ENCODE measurements at places on chromosomes 1 and 21. TPM values are rescaled to one million over a fixed set of nuclear protein-coding genes. Genes with fewer than 3 reads are reported as not detected.
A peak's percentile ranks its signal among the peaks of the same experiment; 100 is the strongest.

DNA sequence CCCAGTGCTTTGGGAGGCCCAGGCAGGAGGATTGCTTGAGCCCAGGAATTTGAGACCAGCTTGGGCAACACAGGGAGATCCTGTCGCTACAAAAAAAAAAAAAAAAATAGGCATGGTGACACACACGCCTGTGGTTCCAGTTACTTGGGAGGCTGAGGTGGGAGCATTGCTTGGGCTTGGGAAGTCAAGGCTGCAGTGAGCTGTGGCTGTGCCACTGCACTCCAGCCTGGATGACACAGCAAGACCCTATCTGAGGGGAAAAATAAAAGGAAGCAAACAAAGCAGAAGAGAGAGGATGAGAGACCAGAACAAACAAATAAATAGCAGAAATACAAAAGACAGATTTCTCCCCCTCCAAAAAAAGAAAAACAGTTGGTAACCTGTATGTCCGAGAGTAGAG, 34.0 kb downstream of the MTF2 start:
- H3K27me3 ChIP-seq = no peaks in the 10 kb centered on the region
- peaks cover 40% of the 10 kb centered on the region for H3K36me3 ChIP-seq
- no peak for DNase-seq

- H3K27ac ChIP-seq = no peak overlapping the region
- DNase-seq = no peak
- no peaks in the 10 kb centered on the region for H3K4me1 ChIP-seq
- H3K27me3 ChIP-seq = no peaks in the 10 kb centered on the region
- H3K4me3 ChIP-seq = no peak overlapping the region
Measured at GRCh38 chr1:208895181-208895580, 651.0 kb upstream of the PLXNA2 start.

GRCh38 chr1:24190983-24191461, 3.9 kb upstream of the IFNLR1 start:
- H3K4me1 ChIP-seq = peaks cover 8% of the 10 kb centered on the region
- H3K36me3 ChIP-seq = no peaks in the 10 kb centered on the region
- no peaks in the 10 kb centered on the region for H3K27me3 ChIP-seq
- no peak for DNase-seq

- H3K36me3 ChIP-seq = no peaks in the 10 kb centered on the region
- H3K4me1 ChIP-seq = no peaks in the 10 kb centered on the region
- peak overlapping the region; percentile 19 for H3K27ac ChIP-seq
- no peak for DNase-seq
- no peaks in the 10 kb centered on the region for H3K27me3 ChIP-seq
Measured at GRCh38 chr21:44925378-44925755, 4.7 kb upstream of the ITGB2 start.

LRRC38 gene
- 1.5 TPM for total RNA-seq

DISC1 gene
- 5.0 TPM for total RNA-seq

DNA sequence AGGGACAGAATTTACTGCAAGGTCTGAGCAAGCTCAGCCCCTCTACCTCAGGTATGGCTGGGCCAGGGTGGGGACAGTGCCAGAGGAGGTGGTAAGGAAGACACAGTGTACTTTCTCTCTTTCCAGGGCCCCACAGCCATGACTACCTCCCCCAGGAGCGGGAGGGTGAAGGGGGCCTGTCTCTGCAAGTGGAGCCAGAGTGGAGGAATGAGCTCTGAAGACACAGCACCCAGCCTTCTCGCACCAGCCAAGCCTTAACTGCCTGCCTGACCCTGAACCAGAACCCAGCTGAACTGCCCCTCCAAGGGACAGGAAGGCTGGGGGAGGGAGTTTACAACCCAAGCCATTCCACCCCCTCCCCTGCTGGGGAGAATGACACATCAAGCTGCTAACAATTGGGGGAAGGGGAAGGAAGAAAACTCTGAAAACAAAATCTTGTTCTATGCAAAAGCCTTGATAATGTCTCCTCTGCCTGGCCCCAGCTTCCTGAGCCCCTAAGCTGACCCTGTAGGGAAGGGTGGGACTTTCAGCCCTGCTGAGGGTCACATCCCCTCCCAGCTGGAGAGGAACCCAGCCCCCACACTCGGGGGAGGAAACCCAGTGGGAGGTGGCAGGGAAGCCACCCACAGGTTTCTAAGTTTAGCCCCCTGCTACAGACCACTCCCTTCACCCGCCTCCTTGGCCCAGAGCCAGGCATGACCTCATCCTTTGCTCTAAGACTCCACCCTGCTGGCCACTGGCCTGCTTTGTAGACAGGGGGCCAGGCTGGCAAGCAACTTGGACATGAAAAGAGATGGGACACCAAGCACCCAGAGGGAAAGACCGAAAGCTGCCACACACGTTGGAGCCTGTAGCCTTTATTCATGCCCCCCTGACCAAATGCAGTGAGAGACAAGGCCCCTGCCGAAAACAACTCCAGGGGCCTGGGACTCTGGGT, 6.4 kb downstream of the RHOC start:
- peak overlapping the region; percentile 89 for H3K27ac ChIP-seq
- H3K27me3 ChIP-seq = no peaks in the 10 kb centered on the region
- no peaks in the 10 kb centered on the region for H3K36me3 ChIP-seq
- H3K4me1 ChIP-seq = peaks cover 73% of the 10 kb centered on the region
- DNase-seq = peak; percentile 98
- no peak overlapping the region for H3K4me3 ChIP-seq

MYBPHL gene
- total RNA-seq = not detected

PGLYRP4 gene
- not detected for total RNA-seq

DNA sequence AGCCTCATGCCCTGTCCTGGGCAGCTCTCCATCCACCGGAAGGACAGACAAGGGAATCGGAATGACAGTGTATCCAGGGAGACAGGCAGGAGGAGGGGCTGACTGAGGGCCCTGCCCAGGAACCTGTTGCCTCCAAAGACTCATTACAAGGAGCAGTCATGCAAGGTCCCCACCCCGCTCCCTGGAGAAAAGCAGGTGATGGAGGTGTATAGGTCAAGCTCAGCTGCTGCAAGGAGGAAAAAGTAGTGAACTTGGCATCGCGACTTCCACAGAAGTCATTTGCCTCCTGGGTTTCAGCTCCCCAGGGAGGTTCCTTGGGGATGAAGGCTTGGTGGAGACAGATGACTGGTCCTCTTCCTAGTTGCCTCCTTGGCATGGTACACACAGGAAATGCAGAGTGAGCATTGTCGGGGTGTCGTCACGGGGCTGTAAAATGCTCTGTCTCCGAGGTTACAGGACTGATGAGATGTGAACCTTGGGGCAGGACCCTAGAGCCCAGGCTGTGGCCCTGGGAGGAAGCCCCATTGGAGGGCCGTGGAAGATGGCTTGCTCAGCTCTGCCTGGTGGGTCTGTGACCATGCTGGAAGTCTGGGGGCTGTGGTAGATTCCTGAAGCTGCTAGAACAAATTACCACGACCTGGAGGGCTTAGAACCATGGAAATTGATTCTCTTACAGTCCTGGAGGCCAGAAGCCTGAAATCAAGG, 219.6 kb upstream of the C1orf174 start:
- H3K36me3 ChIP-seq = no peaks in the 10 kb centered on the region
- H3K4me1 ChIP-seq = no peaks in the 10 kb centered on the region
- no peak overlapping the region for H3K4me3 ChIP-seq
- DNase-seq = no peak
- no peak overlapping the region for H3K27ac ChIP-seq
- peaks cover 3% of the 10 kb centered on the region for H3K27me3 ChIP-seq

DNA sequence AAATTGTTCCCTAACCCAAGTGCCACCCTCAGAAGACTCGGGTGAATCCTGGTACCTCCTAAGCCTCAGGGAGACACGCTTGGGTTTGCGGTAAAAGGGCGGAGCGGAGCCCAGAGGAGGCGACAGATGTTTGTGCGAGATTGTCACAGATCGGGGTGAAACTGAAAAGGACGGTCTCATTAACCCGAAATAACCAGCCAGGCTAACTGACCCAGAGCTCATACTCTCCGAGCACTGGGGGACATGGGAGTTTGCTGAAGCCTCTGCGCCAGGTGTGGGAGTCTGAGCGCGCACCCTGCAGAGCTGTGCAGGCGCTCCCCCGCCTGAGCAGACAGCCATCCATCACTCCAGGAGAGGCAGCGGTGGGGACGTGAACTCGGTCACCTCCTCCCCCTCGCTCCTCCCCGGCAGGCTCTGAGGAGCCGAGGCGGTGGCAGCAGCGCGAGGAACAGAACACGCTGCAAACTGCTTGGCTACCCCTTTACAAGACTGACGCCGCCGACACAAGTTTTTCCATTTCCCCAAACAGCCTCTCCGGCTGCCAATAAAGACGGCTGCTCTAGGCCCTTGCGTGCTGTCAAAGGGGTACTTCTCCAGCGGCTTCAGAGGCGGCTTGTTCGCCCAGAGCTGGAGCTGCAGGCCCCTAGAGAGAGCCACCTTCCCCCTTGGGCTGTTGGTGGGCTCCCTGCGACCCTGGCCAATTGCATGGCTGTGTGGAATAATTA, 43.5 kb downstream of the RRAGC start:
- no peak overlapping the region for H3K4me3 ChIP-seq
- H3K27me3 ChIP-seq = peaks cover 35% of the 10 kb centered on the region
- H3K4me1 ChIP-seq = peaks cover 12% of the 10 kb centered on the region
- H3K36me3 ChIP-seq = no peaks in the 10 kb centered on the region
- no peak for DNase-seq
- H3K27ac ChIP-seq = no peak overlapping the region

GRCh38 chr1:106924360-106924759, 132.1 kb upstream of the PRMT6 start:
- DNase-seq = no peak
- no peaks in the 10 kb centered on the region for H3K27me3 ChIP-seq
- H3K27ac ChIP-seq = no peak overlapping the region
- H3K4me1 ChIP-seq = no peaks in the 10 kb centered on the region
- H3K36me3 ChIP-seq = no peaks in the 10 kb centered on the region

KIF26B gene
- total RNA-seq = 1.3 TPM

CFH gene
- total RNA-seq = 19.7 TPM

GRCh38 chr1:220698607-220699016, 8.4 kb downstream of the C1orf115 start:
- peaks cover 15% of the 10 kb centered on the region for H3K4me1 ChIP-seq
- H3K36me3 ChIP-seq = no peaks in the 10 kb centered on the region
- no peak overlapping the region for H3K27ac ChIP-seq
- H3K27me3 ChIP-seq = no peaks in the 10 kb centered on the region

DNA sequence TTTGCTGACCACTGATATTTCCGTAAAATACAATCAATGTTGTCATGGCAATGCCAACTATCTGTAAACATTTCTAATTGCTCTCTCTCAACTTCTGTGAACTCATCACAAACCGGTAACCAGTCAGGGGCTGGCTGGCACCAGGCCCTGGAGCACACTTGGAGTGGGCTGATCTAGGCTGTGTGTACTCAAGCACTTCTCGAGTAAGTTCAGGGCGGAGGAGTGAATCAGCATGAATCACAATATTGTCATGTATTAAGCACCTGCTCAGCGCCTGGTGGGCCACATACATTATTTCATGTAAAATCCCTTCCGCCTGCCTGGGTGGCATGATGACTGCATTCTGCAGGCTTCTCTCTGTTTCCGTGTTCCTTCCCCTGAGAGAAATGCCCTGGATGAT, 212.4 kb downstream of the FOXD2 start:
- H3K36me3 ChIP-seq = no peaks in the 10 kb centered on the region
- no peaks in the 10 kb centered on the region for H3K27me3 ChIP-seq
- DNase-seq = peak; percentile 14
- no peaks in the 10 kb centered on the region for H3K4me1 ChIP-seq
- no peak overlapping the region for H3K27ac ChIP-seq

GRCh38 chr21:41928621-41929220, 25.1 kb downstream of the C2CD2 start:
- no peak for DNase-seq
- H3K36me3 ChIP-seq = no peaks in the 10 kb centered on the region
- no peaks in the 10 kb centered on the region for H3K27me3 ChIP-seq
- no peak overlapping the region for H3K4me3 ChIP-seq
- H3K27ac ChIP-seq = peak overlapping the region; percentile 37
- H3K4me1 ChIP-seq = peaks cover 20% of the 10 kb centered on the region

GRCh38 chr1:233681285-233681684, 67.4 kb downstream of the KCNK1 start:
- H3K4me1 ChIP-seq = peaks cover 6% of the 10 kb centered on the region
- H3K27ac ChIP-seq = no peak overlapping the region
- DNase-seq = no peak
- no peaks in the 10 kb centered on the region for H3K27me3 ChIP-seq

UMODL1 gene
- not detected for total RNA-seq

PSEN2 gene
- 30.9 TPM for total RNA-seq

- H3K27me3 ChIP-seq = no peaks in the 10 kb centered on the region
- H3K36me3 ChIP-seq = no peaks in the 10 kb centered on the region
- no peaks in the 10 kb centered on the region for H3K4me1 ChIP-seq
- no peak for DNase-seq
- no peak overlapping the region for H3K27ac ChIP-seq
Measured at GRCh38 chr1:59504276-59504675, 207.4 kb downstream of the FGGY start.

NR0B2 gene
- total RNA-seq = 2.4 TPM

DNA sequence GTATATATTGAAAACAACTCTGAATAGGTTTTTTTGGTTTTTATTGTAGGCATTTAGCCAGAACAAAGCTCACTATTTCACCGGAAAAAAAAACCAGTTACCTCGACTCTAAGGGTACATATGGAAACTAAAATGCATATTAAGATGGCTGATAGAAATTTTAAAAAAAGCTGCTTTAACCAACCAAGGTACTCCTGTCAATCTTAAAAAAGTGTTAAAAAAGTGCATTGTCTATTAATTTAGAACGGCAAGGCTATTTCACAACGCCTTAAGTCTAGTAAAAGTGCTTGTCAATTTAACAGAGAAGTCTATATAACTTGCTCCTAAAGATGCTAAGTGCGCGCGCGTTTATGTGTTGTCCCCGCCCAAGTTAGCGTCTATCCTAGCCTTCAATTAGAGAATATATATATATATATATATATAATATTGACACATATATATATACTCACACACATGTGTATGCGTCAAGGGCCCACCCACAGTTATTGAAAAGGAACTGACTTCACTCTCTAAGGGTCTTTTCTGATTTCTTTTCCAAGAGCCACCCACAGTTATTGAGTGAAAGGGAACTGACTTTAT, 934 bp downstream of the ASPM start:
- H3K27me3 ChIP-seq = no peaks in the 10 kb centered on the region
- H3K4me1 ChIP-seq = peaks cover 5% of the 10 kb centered on the region
- no peaks in the 10 kb centered on the region for H3K36me3 ChIP-seq

GRCh38 chr1:167229719-167230385, 9.2 kb downstream of the POU2F1 start:
- no peaks in the 10 kb centered on the region for H3K36me3 ChIP-seq
- peaks cover 49% of the 10 kb centered on the region for H3K4me1 ChIP-seq
- no peak overlapping the region for H3K4me3 ChIP-seq

DNA sequence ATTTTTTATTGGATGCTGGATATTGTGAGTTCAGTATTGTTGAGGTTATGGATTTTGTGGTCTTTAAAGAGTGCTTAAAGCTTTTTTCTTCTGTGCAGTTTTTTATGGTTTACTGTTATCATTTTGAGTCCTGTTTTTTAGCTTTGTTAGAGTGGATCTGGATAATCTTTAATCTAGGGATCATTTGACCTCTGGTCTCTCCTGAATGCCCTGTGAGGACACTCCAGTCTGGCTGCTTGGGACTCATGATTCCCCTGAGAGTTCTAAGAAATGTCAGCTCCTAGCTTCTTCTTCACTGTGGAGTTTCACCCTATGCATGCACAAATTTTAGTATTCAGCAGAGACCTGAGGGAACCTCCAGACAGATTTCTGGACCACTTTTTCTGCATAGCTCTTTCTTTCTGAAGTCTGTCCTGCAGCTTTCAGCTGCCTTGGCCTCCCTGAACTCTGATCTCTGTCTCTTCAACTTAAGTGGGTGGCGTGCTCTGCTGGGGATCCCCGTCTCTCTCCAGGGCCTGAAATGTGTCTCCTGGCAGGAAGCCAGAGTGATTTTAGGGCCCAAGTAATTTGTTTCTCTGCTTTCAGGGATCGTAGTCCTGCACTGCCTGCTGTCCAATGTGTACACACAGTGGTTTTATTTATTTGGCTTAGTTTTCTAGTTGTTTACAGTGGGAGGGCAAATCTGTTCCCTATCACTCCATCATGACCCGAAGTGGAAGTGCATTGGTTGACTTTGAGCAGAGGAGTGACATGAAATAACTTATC, 14.7 kb downstream of the PEX14 start:
- no peaks in the 10 kb centered on the region for H3K27me3 ChIP-seq
- no peak overlapping the region for H3K4me3 ChIP-seq

CFHR3 gene
- not detected for total RNA-seq
